ENCODE measurements at places on chromosomes 12 and 14. TPM values are rescaled to one million over a fixed set of nuclear protein-coding genes. Genes with fewer than 3 reads are reported as not detected.

Gene BCL2L14
- 32.7 TPM for total RNA-seq

Gene PPP1R3E
- 5.8 TPM for total RNA-seq

Gene GRIN2B
- 0.55 TPM for total RNA-seq

Gene DNAJC22
- 9.5 TPM for total RNA-seq

Gene AICDA
- not detected for total RNA-seq

Measured in stomach (tissue), 19 donors.